ENCODE measurements at places on chromosomes 13 and 19. TPM values are rescaled to one million over a fixed set of nuclear protein-coding genes. Genes with fewer than 3 reads are reported as not detected.
A peak's percentile ranks its signal among the peaks of the same experiment; 100 is the strongest.

DNA sequence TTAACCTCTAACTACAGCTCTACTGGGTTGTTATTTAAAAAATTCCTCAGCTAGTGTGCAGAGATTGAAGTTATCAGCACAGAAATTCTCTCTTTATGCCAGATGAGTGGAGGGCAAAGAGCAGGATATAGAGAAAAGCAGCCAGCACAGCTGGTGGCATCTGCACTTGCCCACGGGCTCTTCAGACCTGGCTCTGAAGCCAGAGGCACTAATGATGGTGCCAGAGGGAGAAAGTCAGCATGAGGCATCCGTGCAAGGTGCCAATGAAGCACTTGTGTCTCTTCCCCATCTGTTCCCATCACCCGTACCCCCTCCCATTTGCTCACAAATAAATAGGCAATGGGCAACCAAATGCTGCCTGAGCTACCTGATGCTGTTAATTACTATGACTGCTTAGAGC lies 138.9 kb downstream of the OLFM4 start:
- DNase-seq = no peak

DNA sequence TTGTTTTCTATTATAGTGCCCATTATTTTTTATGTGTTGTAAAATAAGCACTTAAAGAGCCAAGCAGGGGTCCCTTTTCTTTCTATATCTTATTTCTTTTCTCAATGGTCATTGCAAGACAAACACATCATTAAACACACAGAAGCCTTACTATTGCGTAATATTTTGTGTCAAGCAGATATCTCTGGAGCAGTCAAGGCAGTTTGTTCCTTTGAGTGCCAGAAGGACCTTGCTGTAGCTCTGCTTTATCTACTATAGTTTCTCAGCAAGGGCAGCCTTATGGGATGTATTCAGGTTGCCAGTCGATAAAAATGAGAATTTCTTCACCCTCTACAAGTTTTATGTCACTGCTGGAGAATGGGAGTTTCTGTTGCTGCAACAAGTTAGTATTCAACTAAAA lies 319.3 kb downstream of the TDRD3 start:
- DNase-seq = no peak

ZNF681 gene
- total RNA-seq = 2.7 TPM

DNA sequence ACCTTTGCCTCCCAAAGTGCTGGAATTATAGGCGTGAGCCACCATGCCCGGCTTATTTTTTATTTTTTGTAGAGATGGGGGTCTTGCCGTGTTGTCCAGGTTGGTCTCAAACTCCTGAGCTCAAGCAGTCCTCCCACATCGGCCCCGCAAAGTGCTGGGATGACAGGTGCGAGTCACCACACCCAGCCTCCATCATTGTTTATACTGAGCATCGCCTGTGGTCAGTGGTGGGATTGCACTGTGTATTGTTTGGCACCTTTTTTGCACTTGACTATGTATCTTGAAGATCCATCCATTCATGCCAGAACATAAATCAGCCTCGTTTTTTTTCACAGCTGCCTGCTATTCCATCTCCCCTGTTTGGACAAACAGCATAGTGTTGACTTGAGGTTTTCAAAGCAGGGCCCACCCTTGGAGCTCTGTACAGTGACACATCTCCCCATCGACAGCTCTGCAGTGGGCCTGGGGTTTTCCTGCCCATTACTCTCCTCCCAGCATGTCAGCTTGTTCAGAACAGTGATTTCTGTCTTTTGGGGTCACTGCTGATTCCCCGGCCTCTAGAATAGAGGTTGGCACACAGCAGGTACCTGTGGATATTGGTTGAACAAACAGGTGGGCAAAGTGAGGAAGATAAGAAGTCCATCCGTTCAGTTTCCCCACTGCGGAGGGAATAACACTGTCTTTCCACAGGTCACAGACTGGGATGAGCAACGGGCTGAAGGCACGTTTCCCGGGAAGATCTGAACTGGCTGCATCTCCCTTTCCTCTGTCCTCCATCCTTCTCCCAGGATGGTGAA lies 8.2 kb upstream of the UPK1A start:
- no peak for DNase-seq

HSPB6 gene
- total RNA-seq = 2.5 TPM

SCAMP4 gene
- total RNA-seq = 58.0 TPM

GRCh38 chr13:49240017-49240416 lies 7.7 kb upstream of the CDADC1 start:
- peak; percentile 45 for DNase-seq

OR7A5 gene
- not detected for total RNA-seq

- no peak for DNase-seq
Observed at GRCh38 chr19:35937345-35938281, 1.4 kb downstream of the LRFN3 start.

DACH1 gene
- total RNA-seq = 3.7 TPM

DNA sequence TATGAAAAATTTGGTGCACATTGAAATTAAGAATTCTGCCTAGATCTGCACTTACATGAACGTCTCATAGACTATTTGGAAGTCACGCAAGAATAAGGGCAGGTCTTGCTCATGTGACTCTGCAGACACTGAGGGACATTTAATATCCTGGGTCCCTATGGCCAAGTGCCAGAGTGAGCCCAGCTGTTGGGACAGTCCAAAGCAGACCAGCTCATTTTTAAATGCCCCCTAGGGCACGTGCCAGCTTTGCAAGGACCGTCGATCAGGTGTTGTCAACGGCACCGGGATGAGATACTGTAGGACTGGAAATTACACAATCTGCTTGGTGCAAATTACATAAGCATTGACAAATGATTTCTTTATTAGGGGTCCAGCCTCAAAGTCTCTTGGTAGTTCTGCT lies 293.6 kb downstream of the TEX29 start:
- DNase-seq = no peak

- DNase-seq = peak; percentile 44
Observed at GRCh38 chr13:66353664-66354063, 876.5 kb downstream of the PCDH9 start.

DNA sequence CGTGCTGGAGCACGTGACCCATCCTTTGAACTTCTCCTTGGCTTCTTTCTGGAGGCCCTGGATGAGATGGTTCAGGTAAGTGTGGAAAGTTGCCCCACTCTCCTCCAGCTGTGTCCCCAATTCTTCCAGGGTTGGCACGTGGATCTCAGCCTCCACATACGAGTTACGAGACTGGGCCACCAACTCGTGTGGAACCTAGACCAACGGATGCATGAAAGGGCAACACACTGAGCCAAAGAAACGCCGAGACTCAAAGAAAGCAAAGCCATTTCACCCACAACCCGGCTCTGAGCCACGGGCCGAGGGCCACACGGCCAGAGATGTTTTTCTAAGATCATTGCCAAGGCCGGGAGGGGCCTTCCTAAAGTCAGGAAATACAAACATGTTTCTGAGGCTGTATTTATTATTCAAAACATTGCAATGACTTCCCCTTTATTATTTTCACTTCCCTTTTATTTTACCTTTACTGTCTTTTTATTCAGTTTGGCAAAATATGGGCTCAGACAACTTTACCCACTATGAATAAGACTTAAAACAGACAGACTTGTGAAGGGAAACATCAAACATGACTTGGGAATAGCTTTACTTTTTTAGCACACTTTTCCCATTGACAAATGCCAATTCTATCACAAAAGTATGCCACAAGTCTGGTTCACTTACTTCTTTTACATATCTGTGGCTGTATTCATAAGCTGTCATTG lies 94.6 kb downstream of the KL start:
- DNase-seq = peak; percentile 32

DNA sequence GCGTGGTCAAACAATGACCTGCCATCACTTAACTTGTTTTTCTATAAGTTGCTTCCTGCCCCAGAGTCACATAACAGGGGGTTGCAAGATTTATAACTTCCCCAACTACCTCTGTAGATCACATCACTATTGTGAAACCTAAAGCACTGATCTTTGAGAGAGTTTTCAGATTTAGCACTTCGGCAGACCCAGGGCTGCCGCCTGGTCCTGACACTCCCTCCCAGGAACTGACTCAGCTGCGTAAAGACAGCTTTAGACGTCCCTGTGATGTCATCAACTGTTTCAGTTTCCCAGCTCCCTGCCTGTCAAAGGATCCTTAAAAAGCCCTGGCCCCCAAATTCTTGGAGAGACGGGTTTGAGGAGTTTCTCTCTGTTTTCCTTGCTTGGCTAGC lies 33.3 kb downstream of the IGFL2 start:
- peak; percentile 41 for DNase-seq

All from cardiac muscle cell (in vitro differentiated cells and primary cell).